ENCODE measurements at places on chromosomes 5 and 9.

- no peak for DNase-seq
Observed at GRCh38 chr5:178232920-178233429, 373 bp upstream of the PHYKPL start.

DNA sequence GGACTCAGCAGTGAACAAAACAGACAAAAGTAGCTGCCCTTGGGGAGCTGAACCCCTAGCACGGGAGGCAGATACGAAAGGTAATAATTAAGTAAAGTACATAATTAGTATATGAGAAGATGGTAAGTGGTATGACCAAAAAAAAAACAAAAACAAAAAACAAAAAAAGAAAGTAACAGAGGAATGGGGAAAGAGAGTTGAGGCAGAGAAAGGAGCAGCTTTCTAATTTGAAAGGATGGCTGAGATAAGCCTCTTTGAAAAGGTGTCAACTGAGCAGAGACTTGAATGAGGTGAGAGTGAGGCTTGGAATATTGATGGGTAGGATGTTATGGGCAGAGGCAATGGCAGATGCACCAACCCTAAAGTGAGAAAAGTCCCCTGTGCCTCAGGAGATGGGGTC lies 69.7 kb downstream of the CARTPT start:
- no peak for DNase-seq

- DNase-seq = no peak
Observed at GRCh38 chr5:103475629-103476240, 86.9 kb downstream of the NUDT12 start.

- no peak for DNase-seq
Observed at GRCh38 chr5:59517926-59518585, 375.5 kb downstream of the PDE4D start.

GRCh38 chr5:11128021-11128420 lies 367.0 kb upstream of the DAP start:
- DNase-seq = no peak
